ENCODE measurements at places on chromosomes 7 and 10. TPM values are rescaled to one million over a fixed set of nuclear protein-coding genes. Genes with fewer than 3 reads are reported as not detected.

SCART1 gene
- 2.0 TPM for total RNA-seq

- peak; percentile 80 for DNase-seq
Observed at GRCh38 chr10:86376852-86377796, 10.5 kb upstream of the GRID1 start.

PHKG1 gene
- total RNA-seq = 2.0 TPM

RRP12 gene
- total RNA-seq = 35.6 TPM

DNA sequence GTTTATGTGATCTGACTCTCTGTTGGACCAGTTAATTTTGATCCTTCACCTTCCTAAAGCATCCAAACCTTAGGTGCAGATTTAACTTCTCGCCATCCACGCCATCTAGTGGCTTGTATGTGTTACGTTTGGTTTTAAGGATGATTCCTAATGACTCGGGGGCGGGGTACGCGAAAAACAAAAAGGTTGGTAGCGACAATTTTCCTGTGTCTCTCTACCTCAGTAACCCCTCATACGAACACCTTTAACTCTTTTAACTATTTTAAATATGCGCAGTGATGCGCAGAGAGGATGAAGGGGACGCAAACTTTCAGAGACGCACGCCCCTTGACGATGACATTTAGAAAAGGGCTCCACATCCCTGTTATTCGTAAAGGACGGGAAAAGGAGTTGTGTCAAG is 714 bp upstream of the KCND2 start:
- no peak for DNase-seq

DNA sequence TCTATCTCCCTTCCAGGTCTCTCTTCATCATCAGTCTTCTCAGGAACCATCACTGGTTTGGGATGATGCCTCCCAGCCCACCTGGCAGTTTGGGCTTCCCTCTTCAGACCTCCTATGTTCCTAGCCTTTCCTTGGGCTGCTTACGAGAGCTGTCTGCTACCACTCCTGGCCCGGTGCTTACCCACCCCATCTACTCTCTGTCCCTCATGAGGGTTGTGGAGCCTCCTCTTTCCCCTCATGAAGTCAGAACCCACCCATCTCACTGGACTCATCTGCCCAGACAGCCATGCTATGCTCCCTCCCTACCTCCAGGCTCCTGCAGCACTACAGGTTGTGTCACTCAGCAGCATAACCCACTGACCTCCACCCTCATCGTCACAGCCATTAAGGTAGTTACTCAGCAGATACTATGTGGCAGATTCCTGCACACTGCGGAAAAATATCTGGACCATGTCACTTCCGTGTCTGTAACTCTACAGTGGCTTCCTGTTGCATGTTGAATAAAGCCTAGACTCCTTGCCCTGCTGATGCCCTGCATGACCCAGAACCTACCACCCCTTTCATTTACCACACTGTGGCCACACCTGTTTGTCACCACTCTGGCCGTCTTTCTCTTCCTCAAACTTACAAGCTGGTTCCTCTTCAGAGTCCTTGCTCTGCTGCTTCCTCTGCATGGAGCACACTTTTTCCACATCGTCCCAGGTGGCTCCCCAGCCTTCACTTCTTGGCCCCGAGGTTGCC is 2.0 kb downstream of the DBNL start:
- DNase-seq = peak; percentile 66

DNA sequence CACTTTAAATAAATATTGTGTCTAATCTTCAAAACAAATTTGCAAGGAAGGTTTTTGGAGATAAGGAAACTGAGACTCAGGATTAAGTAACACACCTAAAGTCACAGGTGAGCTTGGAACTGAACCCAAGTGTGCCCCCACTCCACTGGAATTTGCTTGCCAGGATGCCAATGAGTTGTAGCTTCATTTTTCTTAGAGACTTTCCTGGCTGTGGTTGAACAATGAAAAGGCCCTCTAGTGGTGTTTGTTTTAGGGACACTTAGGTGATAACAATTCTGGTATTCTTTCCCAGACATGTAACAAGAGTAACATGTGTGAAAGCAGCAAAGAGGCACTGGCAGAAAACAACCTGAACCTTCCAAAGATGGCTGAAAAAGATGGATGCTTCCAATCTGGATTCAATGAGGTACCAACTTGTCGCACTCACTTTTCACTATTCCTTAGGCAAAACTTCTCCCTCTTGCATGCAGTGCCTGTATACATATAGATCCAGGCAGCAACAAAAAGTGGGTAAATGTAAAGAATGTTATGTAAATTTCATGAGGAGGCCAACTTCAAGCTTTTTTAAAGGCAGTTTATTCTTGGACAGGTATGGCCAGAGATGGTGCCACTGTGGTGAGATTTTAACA is 1.5 kb downstream of the IL6 start:
- DNase-seq = no peak

DNA sequence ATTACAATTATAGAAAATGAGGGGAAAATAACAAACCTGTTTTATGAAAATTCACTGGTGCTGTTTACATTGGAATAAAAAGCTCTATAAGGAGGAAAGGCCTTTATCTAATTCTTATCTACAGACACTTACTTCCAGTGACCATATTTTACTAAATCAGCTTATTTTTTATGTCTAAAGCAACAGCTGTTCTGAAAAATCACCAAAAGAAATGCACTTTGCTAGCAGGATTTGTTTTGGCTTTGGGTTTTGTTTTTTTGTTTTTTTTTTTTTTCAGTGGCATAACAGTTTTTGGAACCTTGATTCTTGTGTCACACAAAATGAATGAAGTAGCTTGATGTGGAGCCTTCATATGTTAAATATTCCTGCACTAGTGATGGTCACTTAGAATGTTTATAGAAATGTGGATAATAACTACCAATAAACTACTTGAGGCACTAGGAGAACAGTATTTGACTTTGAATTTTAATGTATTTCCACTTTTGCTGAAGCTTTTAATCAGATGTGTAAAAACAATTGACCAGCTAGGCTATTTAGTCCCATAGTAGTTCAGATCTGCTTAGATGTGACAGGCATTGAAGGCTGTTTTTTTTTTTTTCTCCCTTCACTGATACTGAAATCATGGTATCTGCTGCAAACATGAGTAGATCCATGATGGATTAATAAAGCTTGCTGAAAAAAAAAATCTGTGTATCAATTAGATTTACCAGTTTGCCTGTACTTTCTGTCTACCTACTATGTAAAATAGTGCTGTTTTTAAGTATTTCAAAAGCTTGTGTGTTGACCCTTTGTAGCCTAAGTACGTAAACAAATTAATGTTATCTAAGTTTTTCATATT is 2.8 kb downstream of the ARL4A start:
- no peak for DNase-seq

C10orf90 gene
- not detected for total RNA-seq

DNA sequence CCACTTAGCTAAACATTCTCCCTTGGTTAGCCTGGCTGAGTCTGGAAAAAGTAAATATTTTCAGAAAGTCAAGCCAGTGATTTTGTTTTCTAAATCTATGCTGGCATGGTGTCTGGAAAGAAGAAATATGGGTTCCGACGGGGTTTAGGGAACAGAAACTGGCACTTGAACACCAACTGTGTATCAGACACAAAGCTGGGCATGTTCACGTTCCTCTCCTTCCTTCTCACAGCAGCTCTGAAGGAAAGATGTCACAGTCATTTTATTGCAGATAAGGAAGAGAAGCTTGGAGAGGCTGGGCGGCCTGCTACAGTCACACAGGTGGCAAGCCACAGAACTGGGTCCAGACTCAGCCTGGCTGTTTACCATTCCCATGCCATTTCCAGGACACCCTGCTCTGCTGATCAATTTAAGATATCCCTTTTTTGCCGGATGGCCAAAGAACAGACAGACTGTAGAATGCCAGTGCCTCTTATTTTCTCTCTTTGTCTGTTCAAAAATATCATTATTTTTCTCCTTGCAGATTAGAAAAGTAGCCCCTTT is 118.8 kb downstream of the HERPUD2 start:
- no peak for DNase-seq

- DNase-seq = no peak
Observed at GRCh38 chr10:70433581-70434280, 7.8 kb downstream of the NODAL start.

DNA sequence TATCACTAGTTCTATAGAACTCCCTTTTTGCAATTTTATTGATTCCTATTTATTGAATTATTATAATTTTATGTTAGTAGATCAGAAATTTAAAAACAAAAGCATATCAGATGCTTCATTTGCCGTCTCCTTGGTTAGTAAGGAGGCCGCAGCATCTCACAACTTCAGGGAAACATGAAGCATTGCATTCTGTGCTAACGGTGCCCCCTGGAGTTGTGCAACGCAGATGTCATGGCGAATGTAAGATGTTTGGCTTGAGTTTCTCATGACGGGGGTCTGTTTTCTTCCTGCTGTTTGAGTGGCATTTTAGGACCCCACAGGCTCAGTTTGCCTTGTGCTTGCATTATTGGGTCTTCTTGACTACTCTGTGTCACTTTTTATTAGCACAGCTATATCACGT is 124.8 kb downstream of the CNNM2 start:
- no peak for DNase-seq

DNA sequence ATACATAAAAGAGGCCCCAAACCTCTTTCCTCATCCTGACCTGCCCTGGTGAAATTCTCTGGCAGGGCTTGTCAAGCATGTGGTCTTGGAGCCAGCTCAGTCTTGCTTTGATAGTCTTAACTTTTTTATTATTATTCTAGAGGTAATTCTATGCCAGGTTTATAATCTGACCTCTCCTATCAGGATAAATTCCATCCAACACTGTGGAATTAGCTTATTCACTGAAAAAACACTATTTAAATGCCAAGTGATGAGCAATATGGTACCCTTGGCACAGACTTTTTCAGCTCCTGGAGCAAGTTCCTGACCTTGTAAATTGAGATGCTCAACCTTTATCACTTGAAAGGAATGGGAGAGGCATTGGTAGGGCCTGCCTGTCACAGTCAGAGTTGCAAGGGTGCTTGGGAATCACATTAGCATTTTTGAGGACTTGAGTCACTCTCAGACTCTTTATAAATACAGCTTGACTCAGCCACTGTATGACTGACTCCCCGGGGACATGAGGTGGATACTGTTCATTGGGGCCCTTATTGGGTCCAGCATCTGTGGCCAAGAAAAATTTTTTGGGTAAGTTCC is at the start of gene CPA4:
TSS of gene CPA4 (plus strand) at position 480 of the 576 bp plus-strand sequence. CDS start at position 500, 20 bp downstream.
- no peak for DNase-seq

HSPA12A gene
- total RNA-seq = not detected

DNA sequence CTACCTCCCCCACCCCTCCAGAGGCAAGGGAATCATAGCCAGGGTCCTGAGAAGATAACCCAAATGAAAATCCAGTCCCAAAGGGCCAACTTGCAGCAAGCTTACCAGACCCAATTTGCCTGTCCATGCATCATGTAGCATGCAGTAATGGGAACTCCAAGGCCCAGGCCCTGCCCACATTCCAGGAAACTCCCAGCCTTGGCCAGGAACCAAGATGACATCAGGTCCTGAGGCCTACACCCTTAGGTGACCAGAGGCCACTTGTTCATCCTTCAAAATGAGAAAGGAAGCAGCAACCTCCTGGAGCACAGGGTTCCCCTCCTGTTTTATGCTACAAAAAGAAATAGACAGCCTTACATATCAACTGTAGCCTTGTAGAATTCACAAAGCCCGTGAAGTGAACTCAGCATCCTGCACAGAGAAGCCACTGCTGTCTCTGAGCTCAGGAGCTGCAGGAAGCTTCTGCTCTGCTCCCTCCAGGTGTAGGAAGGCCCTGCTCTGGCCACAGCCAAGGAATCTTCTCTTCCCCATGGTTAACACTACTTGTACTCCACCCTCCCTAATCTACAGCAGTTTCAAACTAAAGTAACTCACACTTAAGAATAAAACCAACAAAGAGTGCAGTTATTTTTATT is 30.3 kb upstream of the GRB10 start:
- DNase-seq = no peak

DNA sequence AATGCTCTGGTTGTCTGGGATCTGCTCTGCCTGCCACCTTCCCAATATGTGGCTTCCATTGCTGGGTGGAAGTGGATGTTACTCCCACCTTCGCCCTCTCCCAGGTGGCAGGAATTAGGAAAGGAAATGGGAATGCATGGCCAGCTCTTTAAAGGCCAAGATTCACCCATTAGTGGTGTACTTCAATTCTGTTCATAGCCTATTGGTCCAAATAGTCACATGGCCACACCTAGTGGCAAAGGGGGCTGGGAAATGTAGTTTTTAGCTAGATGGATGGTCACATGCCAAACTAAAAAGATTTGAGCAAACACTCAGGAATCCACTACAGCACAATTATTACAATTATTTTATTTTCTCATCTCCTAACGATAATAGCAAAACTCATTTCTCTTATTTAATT is 135.1 kb downstream of the NPY start:
- no peak for DNase-seq
